ENCODE measurements at places on chromosomes 7 and 10. TPM values are rescaled to one million over a fixed set of nuclear protein-coding genes. Genes with fewer than 3 reads are reported as not detected.
A peak's percentile ranks its signal among the peaks of the same experiment; 100 is the strongest.

ARHGAP22 gene
- not detected for total RNA-seq

- H3K4me3 ChIP-seq = no peak overlapping the region
- H3K4me1 ChIP-seq = no peaks in the 10 kb centered on the region
- no peak for DNase-seq
Observed at GRCh38 chr7:141234335-141235105, 160.7 kb downstream of the TMEM178B start.

- peak overlapping the region; percentile 89 for H3K27ac ChIP-seq
- H3K4me3 ChIP-seq = peak overlapping the region; percentile 74
- no peak for DNase-seq
Observed at GRCh38 chr10:136465-136762, 1.2 kb downstream of the ZMYND11 start.

GRCh38 chr10:61066661-61067344 is 122.8 kb upstream of the RHOBTB1 start:
- no peak overlapping the region for H3K4me3 ChIP-seq
- no peak overlapping the region for H3K27ac ChIP-seq
- DNase-seq = no peak
- no peaks in the 10 kb centered on the region for H3K36me3 ChIP-seq

DNA sequence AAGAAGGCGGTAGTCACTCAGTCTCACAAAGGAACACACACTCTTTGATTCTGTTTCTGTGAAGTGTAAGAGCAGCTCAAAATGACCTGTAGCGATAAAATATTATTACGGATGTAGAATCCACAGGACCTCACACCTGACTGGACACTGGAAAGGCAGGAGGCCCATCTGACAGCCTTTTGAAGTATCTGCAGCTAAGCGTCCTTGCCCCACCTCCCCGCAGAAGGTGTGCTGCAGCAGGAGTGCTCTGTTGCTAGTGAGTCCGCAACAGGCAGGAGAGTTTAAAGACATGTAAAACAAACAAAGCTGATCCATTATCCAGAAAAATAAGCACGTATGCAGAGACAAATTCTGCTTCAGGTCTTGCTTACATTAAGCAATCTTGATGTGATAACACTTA is 355.5 kb downstream of the GPR158 start:
- DNase-seq = no peak
- no peak overlapping the region for H3K27ac ChIP-seq
- H3K4me1 ChIP-seq = no peaks in the 10 kb centered on the region
- H3K36me3 ChIP-seq = no peaks in the 10 kb centered on the region

GRCh38 chr10:128573281-128573845 is 447.1 kb upstream of the MKI67 start:
- no peak for DNase-seq
- H3K27me3 ChIP-seq = no peaks in the 10 kb centered on the region
- no peak overlapping the region for H3K4me3 ChIP-seq
- no peaks in the 10 kb centered on the region for H3K4me1 ChIP-seq
- no peak overlapping the region for H3K27ac ChIP-seq

DNA sequence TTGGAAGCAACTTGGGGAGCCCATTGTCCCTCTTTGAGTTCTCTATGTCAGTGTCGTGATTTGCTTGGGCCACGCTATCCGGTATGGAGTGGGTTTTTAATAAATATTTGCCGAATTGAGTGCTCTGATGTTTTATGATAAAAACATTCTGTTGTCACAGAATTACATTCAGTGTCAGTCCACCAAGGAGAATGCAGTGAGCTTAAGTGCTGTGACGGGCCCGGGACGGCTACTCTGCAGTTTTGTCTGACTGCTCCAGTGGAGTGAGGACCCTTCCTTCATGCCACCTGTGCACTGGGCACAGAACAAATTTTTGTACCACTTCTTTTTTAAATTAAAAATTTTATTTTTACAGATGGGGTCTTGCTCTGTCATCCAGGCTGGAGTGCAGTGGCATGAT is 76.0 kb downstream of the CARD11 start:
- no peak overlapping the region for H3K4me3 ChIP-seq
- peaks cover 37% of the 10 kb centered on the region for H3K4me1 ChIP-seq
- H3K27me3 ChIP-seq = no peaks in the 10 kb centered on the region
- no peak overlapping the region for H3K27ac ChIP-seq
- DNase-seq = peak; percentile 2

DNA sequence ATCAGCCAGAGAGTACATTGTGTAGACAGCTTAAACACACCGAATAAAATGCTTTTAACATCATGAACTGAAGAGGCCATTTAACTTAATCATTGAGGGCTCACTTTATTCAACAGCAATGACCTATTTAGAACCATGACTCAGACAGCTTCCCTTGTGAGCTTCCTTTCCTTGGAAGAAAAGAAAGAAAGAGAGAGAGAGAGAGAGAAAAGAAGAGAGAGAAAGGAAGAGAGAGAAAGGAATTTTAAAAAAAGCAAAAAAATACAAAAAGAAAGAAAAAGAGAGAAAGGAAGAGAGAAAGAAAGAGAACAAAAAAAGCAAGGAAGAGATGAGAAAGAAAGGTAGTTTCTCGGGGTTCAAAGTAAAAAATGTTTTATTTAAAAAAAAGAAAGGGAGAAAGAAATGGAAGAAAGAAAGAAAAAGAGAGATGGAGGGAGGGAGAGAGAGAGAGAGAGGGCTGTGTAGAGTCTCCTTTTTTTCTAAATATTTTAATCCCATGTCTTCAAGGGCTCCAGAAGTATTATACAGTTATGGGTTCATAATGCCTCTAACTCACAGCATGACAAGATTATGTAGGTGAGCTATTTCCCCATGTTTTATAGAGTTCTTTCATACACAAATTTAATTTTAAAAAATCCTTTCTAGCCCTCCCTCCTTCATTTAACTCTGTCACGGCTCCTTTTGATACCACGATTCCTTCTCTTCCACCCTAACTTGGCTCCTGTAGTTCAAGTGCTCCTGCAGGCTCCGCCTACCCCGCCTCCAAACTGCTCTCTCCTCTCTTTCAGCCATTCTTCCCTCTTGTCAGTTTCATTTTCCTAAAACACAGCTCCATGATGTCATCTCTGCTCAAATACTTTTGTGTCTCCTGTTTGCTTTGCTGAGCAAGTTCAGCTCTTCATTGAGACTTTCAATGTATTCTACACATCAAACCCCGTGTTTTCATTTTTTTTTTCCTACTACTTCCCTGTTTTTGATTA is 85.5 kb downstream of the PRTFDC1 start:
- DNase-seq = no peak
- no peaks in the 10 kb centered on the region for H3K27me3 ChIP-seq
- no peak overlapping the region for H3K27ac ChIP-seq

DNA sequence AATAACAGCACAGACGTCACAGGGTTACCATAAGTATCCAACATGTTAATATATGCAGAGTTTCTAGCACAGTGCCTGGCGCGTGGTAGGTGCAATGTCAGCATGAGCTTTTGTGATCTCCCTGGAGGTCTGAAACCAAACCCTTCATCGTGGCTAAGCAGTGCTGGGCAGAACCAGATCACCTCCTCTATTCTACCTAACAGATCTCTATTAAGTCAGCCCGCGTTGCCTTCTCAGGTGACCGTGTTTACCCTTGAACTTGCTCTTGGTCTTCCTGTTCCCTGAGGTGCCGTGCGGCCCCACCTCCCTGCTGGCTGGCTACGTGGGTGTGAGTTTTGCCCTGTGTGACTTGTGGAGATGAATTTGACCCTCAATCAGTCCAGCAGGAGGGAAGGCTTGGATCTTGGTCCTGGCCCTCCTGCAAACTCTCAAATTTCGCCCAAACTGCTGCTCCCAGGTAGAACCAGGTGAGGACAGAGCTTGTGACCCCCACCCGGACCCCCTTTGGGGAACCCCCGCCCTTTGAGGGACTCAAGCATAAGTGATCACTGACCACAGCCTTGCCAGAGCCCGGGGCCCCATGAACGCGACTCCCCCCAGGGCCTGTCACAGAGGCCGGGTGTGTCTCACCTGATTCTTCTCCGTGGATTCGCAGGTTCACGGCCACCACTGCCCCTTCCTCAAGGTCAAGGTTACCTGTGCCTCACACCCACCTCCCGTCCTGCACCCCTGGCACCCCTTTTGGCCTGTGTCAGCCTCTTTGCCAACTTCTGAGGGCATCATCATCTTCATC is 54.2 kb downstream of the ELFN1 start:
- DNase-seq = no peak
- no peak overlapping the region for H3K4me3 ChIP-seq
- no peaks in the 10 kb centered on the region for H3K4me1 ChIP-seq
- no peaks in the 10 kb centered on the region for H3K36me3 ChIP-seq
- H3K27ac ChIP-seq = no peak overlapping the region

GRCh38 chr10:31697271-31698180 is 231.1 kb downstream of the ARHGAP12 start:
- H3K36me3 ChIP-seq = no peaks in the 10 kb centered on the region
- DNase-seq = no peak

- H3K27me3 ChIP-seq = no peaks in the 10 kb centered on the region
- H3K36me3 ChIP-seq = no peaks in the 10 kb centered on the region
- H3K27ac ChIP-seq = no peak overlapping the region
- peaks cover 2% of the 10 kb centered on the region for H3K4me1 ChIP-seq
Observed at GRCh38 chr7:107162475-107162874, 6.3 kb upstream of the HBP1 start.

RNF148 gene
- total RNA-seq = not detected

RET gene
- not detected for total RNA-seq

GRCh38 chr10:106648534-106649481 is 515.7 kb downstream of the SORCS1 start:
- DNase-seq = no peak
- H3K36me3 ChIP-seq = no peaks in the 10 kb centered on the region
- no peaks in the 10 kb centered on the region for H3K27me3 ChIP-seq
- H3K4me1 ChIP-seq = no peaks in the 10 kb centered on the region
- H3K27ac ChIP-seq = no peak overlapping the region

GRCh38 chr10:89468191-89468965 is 54.0 kb downstream of the IFIT5 start:
- no peaks in the 10 kb centered on the region for H3K4me1 ChIP-seq
- no peak overlapping the region for H3K27ac ChIP-seq
- no peak for DNase-seq

GRCh38 chr7:21911341-21911875 is 34.3 kb downstream of the CDCA7L start:
- no peak overlapping the region for H3K4me3 ChIP-seq
- no peaks in the 10 kb centered on the region for H3K4me1 ChIP-seq
- H3K27ac ChIP-seq = no peak overlapping the region

DNA sequence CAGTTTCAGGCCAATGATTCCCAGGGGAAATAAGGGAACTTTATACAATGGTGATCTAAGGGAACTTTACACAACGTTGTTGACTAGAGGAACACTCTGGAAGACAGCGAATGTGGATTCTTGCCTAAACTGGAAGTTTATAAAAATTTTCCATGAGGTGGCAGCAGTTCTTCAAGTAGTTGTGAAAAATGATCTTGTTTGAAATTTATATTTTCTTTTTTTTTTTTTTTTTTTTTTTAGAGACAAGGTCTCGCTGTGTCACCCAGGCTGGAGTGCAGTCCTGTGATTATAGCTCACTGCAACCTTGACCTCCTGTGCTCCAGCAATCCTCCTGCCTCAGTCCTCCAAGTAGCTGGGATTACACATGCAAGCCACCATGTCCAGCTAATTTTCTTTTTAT is 32.1 kb upstream of the GTF2I start:
- no peak overlapping the region for H3K4me3 ChIP-seq
- peaks cover 2% of the 10 kb centered on the region for H3K4me1 ChIP-seq
- no peak overlapping the region for H3K27ac ChIP-seq
- no peaks in the 10 kb centered on the region for H3K36me3 ChIP-seq

- DNase-seq = no peak
- H3K36me3 ChIP-seq = no peaks in the 10 kb centered on the region
- H3K4me1 ChIP-seq = no peaks in the 10 kb centered on the region
- peaks cover 5% of the 10 kb centered on the region for H3K27me3 ChIP-seq
- no peak overlapping the region for H3K4me3 ChIP-seq
Observed at GRCh38 chr10:94626476-94626875, 57.1 kb upstream of the CYP2C18 start.

DNA sequence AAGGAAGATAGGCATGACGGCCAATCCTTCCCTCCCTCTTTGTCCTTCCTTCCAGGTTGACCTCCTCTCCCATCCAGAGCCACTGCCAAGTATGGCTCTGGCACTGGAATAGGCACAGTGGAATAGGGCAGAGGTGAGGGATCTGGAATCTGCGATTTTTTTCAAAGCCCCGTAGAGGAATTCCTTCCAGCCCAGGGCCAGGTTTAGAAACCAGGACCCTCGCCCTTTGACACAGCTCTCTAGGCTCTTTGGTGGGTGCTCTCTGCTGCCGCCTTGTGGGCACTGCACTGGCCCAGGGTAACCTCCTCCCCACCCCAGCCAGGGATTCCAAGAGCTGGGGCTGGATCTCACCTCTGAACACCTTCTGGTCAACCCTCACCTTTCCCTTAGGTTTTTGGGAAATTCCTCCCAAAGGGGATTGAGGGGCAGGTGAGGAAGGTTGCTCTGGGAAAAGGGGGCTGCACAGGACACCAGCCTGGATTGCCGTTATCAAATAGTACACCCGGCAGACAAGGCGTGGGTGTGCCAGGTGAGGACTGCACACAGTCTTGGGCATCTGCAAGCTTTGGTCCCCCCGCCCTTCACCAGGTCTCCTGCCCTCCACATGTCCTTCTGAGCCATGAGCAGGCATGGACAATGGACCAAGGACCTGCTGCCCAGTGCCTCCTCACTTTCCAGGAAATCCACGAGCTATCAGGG is 22.8 kb downstream of the C10orf105 start:
- H3K27me3 ChIP-seq = no peaks in the 10 kb centered on the region
- peaks cover 35% of the 10 kb centered on the region for H3K4me1 ChIP-seq
- H3K4me3 ChIP-seq = no peak overlapping the region
- H3K27ac ChIP-seq = no peak overlapping the region
- no peaks in the 10 kb centered on the region for H3K36me3 ChIP-seq

FAM24A gene
- total RNA-seq = not detected

DNA sequence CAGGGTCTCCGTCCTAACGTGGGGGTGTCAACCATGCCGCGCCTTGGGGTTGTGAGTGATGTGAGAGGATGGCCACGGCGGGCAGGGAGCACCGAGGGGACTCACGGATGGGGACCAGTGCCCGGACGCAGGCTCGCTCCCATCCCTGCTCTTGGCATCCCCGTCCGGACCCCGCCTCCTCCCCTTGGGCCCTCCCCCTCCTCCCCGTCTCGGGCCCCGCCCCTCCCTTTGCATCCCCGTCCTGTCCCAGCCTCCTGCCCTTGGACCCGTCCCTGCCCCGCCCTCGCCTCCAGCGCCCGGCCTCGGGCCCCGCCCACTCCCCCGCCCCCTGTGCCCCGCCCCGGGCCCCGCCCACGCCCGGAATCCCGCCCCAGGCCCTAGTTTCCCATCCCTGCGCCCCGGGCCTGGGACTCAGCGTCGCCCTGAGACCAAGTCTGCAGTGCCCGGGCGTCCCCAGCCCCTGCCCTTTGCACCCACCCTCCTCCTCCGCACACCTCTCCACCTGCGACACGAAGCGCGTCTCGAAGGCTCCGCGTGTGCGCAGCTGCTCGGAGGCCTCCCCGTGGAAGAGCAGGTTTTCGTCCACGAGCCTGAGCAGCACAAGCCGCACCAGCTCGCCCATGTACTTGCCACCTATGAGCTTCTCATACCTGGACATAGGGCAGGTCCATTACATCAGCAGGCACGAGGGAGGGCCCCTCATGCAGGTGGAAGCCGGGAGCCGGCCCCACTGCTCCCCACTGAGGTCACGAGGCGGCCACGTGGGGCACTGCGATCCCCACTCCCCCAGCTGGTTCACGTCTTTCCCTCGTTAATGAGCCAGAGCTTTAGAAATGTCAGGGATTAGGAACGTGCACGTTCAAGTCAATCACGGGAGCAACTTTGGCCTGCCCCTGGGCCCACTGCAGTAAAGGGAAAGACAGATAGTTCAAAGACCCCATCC is 5.1 kb upstream of the MYL7 start:
- peaks cover 4% of the 10 kb centered on the region for H3K27me3 ChIP-seq
- H3K27ac ChIP-seq = no peak overlapping the region
- peak overlapping the region; percentile 69 for H3K4me3 ChIP-seq
- no peaks in the 10 kb centered on the region for H3K36me3 ChIP-seq

GRCh38 chr7:121205777-121206176 is 123.0 kb upstream of the WNT16 start:
- no peaks in the 10 kb centered on the region for H3K27me3 ChIP-seq
- H3K4me3 ChIP-seq = no peak overlapping the region

Measured in activated naive CD4-positive, alpha-beta T cell treated with anti-CD3 and anti-CD28 coated beads for 36 hours (primary cell).